ENCODE measurements at places on chromosomes 2 and 18.

DNA sequence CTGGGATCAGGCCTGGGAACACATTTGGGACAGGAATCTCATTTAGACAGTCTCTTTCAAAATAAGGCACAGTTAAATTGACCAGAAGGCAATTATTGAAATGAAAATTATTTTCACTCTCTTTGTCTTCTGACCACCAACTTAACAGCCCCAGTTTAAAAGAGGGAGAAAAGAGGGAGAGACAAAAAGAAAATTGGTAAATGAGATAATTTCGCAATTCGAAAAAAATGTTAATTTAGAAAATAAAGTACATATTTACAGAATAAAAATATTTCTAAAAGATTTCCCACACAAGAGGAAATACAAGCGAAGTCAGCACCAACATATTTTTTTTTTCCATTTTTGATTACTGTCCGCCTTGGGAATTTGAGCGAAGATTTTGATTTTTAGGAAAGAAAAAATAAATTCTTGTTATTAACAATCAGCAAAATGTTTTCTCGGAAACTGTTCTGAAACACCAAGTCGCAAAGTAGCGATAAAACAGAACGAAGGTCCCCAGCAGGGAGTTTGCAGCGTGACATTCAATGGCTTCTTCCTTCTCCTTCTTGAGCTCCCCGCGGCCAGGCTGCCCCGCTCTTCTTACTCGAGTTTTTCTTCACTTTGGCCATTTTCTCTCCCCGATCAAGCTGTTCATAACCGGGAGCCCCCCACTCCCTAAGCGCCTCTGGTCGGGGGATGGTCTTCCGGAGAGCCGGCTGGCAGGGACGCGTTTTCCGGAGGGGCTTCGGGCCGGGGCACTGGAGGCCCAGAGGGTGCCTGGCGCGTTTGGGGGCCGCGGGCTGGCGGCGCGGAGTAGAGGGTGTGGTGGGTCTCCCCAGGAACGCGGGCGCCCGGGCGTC lies 5.0 kb downstream of the SP9 start:
- DNase-seq, result no peak

DNA sequence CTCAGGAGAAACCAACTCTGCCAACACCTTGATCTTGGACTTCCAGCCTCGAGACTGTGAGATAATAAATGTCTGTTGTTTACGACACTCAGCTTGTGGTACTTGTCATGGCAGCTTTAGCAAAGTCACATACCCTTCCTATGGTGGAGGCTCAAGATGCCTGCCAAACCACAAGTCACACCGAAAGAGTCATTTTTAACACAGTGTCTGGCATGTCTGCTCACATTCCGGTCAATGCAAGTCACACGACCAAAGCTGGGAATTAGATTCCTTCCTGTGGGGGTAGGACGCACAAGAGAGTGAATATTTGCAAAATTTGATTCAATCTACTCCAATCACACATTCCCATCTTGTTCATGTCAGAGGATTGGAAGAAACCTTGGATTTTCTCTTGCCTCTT lies 24.6 kb downstream of the KCNE4 start:
- DNase-seq, result no peak

- DNase-seq, result no peak
These were observed 19.1 kb downstream of the LIMS1 start for GRCh38 chr2:108553209-108553919.

- DNase-seq, result no peak
These were observed 182.4 kb downstream of the NEDD4L start for GRCh38 chr18:58226429-58226828.

GRCh38 chr18:79283929-79284328 lies 111.8 kb upstream of the NFATC1 start:
- DNase-seq, result no peak

GRCh38 chr2:77009307-77009706 lies 512.9 kb downstream of the LRRTM4 start:
- DNase-seq, result no peak

DNA sequence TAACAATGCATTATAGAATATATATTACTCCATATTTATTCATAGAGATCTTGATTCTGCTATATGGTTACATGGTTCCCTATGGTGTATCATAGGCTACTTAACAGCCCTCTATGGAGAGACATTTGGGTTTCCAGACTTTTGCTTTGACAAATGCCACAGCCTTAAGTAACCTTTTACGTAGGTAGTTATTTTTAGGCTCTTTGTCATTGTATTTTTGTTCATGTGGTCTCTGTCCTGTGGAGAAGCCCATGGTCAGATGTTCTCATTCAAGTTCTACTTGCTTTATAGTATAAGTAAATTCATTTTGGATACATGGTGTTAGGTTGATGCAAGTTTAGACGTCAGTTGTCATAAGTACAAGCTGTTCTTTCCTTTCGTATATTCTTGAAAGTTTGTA lies 275.2 kb upstream of the THSD7B start:
- DNase-seq, result no peak

GRCh38 chr2:7845332-7845731 lies 836.5 kb upstream of the ID2 start:
- DNase-seq, result no peak

DNA sequence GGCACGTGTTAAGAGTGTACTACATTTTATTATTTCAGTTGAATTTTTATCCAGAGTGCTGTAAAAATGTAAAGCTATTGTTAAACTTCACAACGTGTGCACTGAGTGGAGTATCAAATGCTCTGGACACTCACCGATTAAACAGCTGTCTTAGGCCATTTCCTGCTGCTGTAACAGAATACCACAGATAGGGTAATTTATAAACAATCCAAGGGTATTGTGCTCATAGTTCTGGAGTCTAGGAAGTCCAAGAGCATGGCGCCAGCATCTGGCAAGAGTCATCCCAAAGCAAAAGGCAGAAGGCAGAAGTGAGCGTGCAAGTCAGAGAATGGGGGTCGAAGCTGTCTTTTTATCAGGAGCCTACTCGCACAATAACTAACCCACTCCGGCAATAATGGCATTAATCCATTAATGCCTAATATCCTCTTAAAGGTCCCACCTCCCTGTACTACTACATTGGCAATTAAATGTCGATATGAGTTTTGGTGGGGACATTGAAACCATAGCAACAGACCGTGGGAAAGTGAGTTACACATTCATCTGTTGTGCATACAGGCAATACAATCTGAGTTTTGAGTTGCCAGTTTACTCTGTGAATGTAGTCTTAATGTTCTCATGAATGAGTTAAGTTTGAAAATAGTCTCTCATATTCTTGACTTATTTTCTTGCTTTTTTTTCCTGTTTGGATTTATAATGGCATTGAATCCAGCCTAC lies 64.8 kb downstream of the ARMC9 start:
- DNase-seq, result no peak

DNA sequence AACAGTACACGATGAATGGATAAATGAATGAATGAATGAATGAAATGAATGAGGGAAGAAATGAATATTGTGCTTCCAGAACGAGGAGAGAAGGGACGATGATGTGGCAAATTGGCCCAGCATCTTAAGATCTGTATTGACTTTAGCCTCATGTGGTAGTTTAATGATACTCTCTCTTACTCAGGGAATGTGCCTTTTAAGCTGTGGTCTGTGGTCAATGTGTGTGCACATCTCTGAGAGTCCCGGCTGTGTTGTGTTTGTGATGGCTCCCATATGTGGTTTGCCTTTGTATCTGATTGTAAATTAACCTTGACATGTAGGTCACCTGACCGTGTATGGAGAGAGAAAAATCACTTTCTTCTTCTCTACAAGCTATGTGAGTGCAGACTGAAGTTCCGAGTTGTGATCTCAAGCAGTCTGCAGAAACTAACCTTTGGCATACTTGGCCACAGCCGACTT lies 91.2 kb downstream of the NEDD4L start:
- no peak for DNase-seq

GRCh38 chr18:51171223-51171622 lies 26.3 kb downstream of the MEX3C start:
- DNase-seq, result no peak

- no peak for DNase-seq
These were observed 69.5 kb upstream of the CHRNA1 start for GRCh38 chr2:174833737-174834136.

All from H1 (cell line).